ENCODE measurements at places on chromosomes 4 and X.
A peak's percentile ranks its signal among the peaks of the same experiment; 100 is the strongest.

DNA sequence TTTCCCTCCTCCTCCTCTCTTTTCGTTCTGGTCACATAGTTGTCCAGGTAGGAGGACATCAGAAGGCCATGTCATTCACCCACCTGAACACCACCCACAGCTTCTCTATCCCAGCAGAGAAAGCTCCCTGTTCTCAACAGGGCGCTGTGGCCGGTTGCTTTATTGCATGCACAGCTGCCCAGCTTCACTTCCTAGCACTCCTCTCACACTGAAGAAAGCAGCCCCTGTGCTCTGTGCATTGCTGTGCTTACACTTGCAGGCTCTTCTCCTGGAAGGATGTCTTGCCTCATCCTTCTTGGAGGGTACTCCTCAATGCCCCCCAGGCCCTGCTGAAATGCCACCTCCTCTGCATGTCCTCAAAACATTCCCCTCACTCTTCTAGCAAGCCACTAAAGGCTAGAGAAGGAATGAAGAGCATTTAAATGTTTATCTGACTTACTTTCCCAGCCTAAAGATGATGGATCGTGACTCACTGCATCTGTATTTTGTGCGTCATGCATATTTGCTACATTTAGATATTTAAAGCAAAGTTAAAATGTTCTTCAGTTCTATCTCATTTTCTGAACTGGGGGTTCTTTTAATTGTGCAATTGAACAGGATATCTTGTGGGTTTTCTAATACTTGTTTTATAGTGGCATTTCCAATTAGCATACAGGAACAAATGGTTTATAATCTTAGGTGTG is 186.4 kb upstream of the PUDP start:
- peak; percentile 91 for DNase-seq

- DNase-seq = no peak
Observed at GRCh38 chrX:15136795-15137194, 133.1 kb downstream of the ASB9 start.

GRCh38 chr4:105059337-105059736 is 87.3 kb upstream of the TET2 start:
- DNase-seq = no peak

DNA sequence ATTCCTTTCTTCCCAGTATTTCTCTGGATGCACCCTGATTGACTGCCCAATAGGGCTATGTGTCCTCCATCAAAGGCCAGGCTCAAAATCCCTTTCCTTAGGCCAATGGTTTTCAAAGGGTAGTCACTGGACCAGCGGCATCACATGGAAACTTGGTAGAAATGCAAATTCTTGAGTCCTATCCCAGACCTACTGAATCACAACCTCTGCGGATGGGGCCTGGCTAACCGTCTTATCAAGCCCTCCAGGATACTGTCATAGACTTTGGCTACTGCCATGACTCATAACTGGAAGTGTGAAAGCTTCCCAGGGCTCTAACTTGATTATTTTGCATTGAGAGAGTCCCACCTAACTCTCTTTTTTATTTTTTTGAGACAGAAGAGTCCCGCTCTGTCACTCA is 71.9 kb upstream of the TFDP3 start:
- DNase-seq = peak; percentile 6
